Spleen (tissue), 13 donors: ENCODE measurements at places on chromosomes 16 and 17. TPM values are rescaled to one million over a fixed set of nuclear protein-coding genes. Genes with fewer than 3 reads are reported as not detected.

DNA sequence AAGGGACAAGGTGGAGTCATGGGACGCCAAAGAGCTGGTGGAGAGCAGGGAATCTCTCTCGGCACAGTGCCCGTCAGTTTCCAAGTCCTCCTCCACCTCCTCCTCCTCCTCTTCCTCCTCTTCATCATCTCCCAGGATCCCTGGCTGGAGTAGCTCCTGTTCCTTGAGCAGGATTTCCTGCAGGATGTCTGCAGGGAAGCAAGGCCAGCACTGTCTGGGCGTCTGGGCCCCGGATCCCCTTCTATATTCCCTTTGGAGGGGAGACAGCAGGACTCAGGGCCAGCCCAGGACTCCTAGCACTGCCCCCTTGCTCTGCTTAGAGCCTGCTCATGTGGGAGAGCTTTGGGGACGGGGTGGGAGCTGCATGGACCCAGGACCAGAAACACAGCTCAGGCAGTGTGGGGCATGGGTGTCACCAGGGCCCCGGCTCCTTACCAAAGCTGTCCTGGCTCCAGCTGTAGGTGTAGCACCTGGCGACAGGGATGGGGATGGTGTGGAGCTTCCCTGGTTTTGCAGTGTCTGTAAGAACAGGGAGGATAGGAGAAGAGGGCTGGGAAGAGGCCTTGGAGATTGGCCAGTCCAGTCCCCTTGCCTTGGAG lies 21.3 kb upstream of the PIK3R6 start:
- no peak for DNase-seq

GRCh38 chr17:78682363-78682762 lies 99.7 kb downstream of the CYTH1 start:
- no peak for DNase-seq

GRCh38 chr16:22240023-22240710 lies 34.1 kb downstream of the EEF2K start:
- no peak for DNase-seq

GRCh38 chr17:71959154-71959553 lies 161.7 kb upstream of the SOX9 start:
- DNase-seq, result no peak

Gene KRTAP4-9
- total RNA-seq, result not detected

Gene TERB1
- 0.41 TPM for total RNA-seq

- peak; percentile 53 for DNase-seq
Measured at GRCh38 chr16:50311134-50311528, 44.8 kb downstream of the ADCY7 start.

Gene TMEM238L
- not detected for total RNA-seq

Gene FBXW10B
- 1.3 TPM for total RNA-seq

Gene FNDC8
- total RNA-seq, result not detected
